ENCODE measurements at places on chromosomes 13 and 19.

DNA sequence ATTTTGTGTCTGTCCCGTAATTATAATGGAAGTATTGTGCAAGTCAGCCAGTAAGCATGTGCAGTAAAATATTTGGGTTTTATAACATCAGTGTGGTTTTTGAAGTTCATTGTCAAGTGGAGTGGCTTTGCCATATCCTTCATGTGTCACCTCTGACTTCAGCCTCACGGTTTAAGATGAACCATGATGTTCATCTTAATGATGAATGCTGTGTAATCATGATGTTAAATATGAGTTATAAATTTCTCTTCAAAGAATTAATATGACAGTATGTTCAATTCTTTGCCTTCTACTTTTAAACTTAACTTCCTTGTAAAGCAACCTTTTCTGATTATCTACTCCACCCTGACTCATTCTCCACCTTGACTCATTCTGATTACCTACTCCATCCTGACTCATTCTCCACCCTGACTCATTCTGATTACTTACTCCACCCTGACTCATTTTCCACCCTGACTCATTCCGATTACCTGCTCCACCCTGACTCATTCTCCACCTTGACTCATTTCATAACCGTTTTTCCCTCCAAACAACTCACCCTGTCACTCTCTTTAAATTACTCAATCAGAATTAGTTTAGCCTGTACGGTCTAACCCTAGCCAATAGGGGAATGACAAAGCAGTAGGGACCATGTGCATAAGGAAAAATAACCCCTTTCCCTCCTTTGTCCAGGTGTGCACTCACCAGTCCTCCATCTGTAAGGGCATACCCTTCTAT lies 50.3 kb upstream of the ANKRD10 start:
- no peak for DNase-seq

- no peak for DNase-seq
Observed at GRCh38 chr13:107906131-107906530, 309.2 kb downstream of the LIG4 start.

GRCh38 chr13:49711218-49711863 lies 20.1 kb upstream of the EBPL start:
- no peak for DNase-seq

DNA sequence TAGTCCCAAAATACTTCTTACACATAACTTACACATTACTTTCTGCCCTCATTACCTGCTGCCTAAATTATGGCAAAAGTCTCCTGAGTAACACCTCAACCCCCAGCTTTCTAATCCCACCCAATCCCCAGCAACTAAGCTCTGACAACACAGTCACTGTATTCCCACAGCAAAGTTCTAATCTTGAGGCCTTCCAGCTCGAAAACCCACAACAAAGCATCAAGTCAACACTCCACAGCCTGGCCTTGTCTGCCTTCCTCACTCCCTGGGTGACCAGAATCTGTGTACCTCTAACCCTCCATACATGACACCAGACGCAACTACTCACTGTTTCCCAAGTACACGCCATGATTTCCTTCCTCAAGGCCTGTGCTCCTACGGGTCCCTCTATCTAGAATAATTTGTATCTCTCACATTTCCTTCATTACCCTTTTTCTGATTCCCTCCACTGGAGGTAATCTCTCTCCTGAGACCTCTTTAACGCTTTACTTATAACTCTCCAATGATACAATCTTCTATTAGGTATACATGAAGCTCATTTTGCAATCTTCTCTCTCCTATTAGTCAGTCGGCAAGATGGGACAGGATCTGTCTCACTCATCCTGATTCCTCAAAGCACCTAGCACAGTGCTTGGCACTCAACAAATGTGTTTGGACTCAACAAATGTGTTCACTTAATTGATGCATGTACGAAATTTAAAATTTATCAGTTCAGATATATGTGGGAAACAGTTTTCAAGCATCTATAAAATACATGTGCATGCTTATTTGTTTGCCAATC lies 87.6 kb upstream of the DOCK9 start:
- no peak for DNase-seq

GRCh38 chr13:24038841-24039330 lies 121.6 kb upstream of the SPATA13 start:
- no peak for DNase-seq

- DNase-seq = no peak
Observed at GRCh38 chr19:16601378-16602052, 26.5 kb downstream of the MED26 start.

GRCh38 chr19:33530296-33530695 lies 8.7 kb upstream of the PEPD start:
- no peak for DNase-seq

GRCh38 chr13:85910962-85911361 lies 111.7 kb upstream of the SLITRK6 start:
- DNase-seq = no peak

GRCh38 chr19:56837492-56838023 lies 3.0 kb downstream of the PEG3 start:
- no peak for DNase-seq

DNA sequence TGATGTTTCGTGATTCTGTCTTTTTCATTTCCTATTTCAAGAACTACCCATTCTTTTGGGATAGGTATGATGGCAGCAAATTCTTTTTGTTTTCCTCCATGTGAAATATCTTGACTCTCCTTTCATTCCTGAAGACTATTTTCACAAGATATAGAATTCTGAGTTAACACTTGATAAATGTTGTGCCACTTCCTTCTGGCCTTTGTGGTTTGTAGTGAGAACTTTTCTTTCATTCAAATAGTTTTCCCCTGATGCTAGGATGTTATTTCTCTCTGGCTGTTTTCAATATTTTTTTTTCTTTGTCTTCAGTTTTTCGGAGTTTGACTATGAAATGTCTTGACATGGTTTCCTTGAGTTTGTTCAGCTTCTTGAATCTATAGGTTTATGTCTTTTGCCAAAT lies 8.3 kb upstream of the TUBGCP3 start:
- DNase-seq = no peak

DNA sequence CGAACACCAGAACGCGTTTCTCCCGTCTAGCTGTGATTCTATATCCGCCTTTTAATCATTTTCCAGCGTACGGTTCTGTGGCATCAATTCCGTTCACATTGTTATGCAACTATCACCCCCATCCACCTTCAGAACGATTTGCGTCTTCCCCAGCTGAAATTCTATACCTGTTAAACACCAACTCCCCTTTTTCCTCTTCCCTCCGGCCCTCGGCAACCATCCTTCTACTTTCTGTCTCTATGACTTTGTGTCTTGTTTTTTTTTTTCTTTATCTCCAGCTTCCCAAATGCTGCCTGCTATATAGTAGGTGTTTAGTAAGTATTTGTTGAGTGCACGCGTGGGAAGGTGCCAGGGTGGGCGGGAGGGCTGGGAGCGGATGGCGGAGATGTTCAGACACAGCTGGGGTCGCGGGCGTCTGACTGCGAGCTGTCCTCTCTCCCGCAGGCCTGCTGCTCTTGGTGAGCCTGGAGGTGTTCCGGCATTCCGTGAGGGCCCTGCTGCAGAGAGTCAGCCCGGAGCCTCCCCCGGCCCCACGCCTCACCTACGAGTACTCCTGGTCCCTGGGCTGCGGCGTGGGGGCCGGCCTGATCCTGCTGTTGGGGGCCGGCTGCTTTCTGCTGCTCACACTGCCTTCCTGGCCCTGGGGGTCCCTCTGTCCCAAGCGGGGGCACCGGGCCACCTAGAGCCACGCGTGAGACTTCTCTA lies 20.2 kb downstream of the CACNG6 start:
- no peak for DNase-seq

DNA sequence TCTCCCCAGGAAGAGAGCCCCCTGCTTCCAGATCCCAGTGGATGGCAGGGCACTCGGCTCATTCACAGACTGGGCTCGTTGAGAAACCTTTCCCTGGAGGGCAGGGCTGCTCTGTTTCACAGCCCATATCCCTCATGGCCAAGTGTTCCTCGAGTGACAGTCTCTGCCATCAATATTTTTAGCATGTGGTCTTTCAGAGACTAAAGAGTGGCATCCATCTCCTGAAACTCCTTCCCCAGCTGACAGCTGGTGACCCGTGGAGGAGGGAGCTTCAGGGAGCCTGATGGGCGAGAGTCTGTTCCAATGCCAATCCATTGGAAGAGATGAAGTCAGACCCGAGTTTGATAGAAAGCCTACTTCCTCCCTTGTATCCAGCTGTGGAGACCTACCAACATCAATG lies 30.7 kb upstream of the ALOX5AP start:
- no peak for DNase-seq

DNA sequence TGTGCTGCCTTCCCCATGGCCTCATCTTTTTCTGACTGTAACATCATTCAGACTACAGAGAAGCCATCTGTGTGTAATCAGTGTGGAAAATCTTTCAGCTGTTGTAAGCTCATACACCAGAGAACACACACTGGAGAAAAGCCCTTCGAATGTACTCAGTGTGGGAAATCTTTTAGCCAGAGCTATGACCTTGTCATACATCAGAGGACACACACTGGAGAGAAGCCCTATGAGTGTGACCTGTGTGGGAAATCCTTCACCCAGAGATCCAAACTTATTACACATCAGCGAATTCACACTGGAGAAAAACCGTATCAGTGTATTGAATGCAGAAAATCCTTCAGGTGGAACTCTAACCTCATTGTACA lies 17.2 kb upstream of the ZNF8 start:
- DNase-seq = no peak

GRCh38 chr19:38076337-38076736 lies 147.7 kb downstream of the DPF1 start:
- no peak for DNase-seq

GRCh38 chr19:2973229-2973628 lies 4.1 kb upstream of the TLE6 start:
- no peak for DNase-seq

GRCh38 chr13:80860845-80861244 lies 519.9 kb upstream of the SPRY2 start:
- no peak for DNase-seq

GRCh38 chr13:36261976-36262375 lies 35.6 kb downstream of the CCDC169 start:
- no peak for DNase-seq

DNA sequence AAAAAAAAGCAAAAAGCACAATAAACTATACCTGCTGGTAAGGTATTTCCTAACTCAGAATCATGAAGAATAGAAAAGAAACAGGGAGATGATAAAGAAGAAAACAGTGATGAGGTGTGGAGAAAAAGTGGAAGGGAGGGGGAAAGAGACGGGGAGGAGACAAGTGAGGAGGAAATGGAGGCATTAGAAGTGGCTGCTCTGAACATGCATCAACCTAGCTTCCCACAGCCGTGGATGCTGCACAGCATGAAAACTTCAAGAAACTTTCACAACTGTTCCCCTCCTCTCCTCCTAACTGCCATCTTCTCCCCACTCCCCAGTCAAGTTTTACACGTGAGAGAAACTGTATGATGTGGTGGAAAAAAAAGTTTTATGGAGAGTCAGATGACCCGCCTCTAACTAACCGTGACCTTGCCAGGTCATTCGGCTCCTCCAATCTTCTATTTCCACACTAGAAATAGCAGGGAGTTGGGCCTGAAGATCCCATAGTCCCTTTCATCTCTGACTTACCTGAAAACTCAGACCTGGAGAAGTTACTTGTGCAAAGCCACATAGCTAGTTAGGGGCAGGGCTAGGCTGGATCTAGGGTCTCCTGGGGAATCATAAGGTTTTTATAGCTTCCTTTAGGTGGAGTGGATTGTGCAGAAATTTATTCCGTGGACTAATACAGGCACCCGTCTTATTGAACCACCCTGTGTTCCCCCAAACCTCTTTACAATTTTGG lies 461.9 kb downstream of the KLF5 start:
- no peak for DNase-seq

DNA sequence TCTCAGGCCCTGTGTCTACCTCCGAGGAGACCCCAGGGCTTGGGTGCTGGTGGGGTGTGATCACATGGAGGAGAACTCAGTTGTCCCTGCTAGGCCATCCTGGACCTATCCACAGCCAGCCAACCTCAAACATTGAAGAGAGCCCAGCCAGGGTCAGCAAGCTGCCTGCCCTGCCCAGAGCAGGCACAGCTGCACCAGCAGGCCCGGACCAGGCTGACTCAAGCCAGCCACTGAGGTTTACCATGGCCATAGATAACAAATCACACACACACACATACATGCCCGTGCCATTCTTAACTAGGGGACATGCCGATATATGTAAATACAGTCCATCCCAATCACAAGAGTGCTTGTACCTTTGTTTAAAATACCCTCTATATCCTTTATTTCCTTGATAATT lies 8.1 kb downstream of the ARHGEF7 start:
- DNase-seq = no peak

- DNase-seq = no peak
Observed at GRCh38 chr13:35909837-35910540, 221.2 kb downstream of the DCLK1 start.

DNA sequence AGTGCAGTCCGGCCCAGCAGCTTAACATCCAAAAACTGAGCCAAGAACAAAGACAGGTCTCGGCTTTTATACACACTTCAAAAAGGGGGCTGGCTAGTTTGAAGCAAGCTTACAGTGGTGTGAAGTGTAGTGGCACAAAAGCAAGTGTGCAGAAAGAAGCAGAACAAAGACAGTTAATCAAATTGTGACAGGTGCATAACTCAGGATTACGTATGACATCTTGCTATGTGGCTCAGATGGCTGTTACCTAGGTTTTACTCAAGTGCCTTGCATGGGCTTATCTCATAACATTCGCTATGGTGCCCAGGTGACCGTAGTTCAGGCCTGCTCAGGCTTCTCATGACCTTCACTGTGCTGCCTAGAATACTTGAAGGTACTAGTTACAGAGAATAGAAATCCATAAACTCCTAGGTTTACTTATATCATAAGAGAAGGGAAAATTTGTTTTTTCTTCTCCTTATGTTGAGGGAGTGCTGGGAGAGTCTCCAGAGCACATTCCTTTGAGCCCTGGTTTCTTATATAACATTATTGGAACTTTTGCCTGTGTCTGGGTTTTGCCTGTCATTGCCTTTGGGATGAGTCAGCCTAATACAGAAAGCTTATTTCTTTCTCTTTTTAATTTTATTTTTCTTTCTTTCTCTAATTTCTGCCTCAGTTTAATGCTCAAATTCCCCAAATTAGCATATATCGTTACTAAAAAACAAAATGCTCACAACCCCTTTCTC lies 1629.1 kb upstream of the PCDH20 start:
- DNase-seq = no peak
